IMR-90 (cell line): ENCODE measurements at places on chromosomes 2 and 18. TPM values are rescaled to one million over a fixed set of nuclear protein-coding genes. Genes with fewer than 3 reads are reported as not detected.

GAD1 gene
- total RNA-seq = not detected in 2 replicates

YES1 gene
- total RNA-seq = 62.0 and 96.9 TPM in 2 replicates

CYP27C1 gene
- total RNA-seq = not detected in 2 replicates

MAL gene
- total RNA-seq = not detected in 2 replicates

CSRNP3 gene
- total RNA-seq = 0.56 and 0.72 TPM in 2 replicates

SP140L gene
- 5.4 and 9.2 TPM in 2 replicates for total RNA-seq

G6PC2 gene
- not detected in 2 replicates for total RNA-seq

DAPL1 gene
- total RNA-seq = not detected in 2 replicates

- peak; percentile 30 for DNase-seq
- no peak overlapping the region for H3K4me3 ChIP-seq
- no peak overlapping the region for H3K27ac ChIP-seq
- no peaks in the 10 kb centered on the region for H3K36me3 ChIP-seq
- peaks cover 6% of the 10 kb centered on the region; the same call in 1 of the 2 replicates for H3K27me3 ChIP-seq
- no peaks in the 10 kb centered on the region for H3K4me1 ChIP-seq
These were observed 15.7 kb upstream of the AMMECR1L start for GRCh38 chr2:127901339-127902056.

- no peak overlapping the region for H3K4me3 ChIP-seq
- DNase-seq = no peak
- no peaks in the 10 kb centered on the region for H3K4me1 ChIP-seq
- H3K36me3 ChIP-seq = no peaks in the 10 kb centered on the region
These were observed 73.8 kb downstream of the NEURL3 start for GRCh38 chr2:96431319-96431718.

DNA sequence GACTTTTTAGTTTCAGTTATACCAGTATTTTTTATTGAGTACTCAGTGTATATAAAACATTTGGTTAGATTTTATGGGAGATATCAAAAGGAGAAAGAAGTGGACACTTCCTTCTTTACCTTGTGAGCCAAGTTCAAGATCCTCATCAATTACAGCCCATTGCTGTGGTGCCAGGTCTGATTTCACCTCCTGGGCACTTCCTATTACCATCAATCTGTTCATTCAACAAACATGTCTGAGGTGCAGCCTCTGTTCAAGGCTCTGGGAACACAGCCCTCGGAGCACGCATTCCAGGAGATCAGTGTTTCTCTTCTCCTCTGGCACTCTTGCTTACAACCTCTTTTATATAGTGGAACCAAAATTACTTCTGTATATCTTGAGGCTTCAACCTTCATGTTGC lies 171.4 kb upstream of the ALPP start:
- no peak overlapping the region for H3K27ac ChIP-seq
- no peak overlapping the region for H3K4me3 ChIP-seq
- peaks cover 7% of the 10 kb centered on the region for H3K36me3 ChIP-seq
- no peaks in the 10 kb centered on the region for H3K27me3 ChIP-seq
- no peak for DNase-seq
- no peaks in the 10 kb centered on the region for H3K4me1 ChIP-seq

DNA sequence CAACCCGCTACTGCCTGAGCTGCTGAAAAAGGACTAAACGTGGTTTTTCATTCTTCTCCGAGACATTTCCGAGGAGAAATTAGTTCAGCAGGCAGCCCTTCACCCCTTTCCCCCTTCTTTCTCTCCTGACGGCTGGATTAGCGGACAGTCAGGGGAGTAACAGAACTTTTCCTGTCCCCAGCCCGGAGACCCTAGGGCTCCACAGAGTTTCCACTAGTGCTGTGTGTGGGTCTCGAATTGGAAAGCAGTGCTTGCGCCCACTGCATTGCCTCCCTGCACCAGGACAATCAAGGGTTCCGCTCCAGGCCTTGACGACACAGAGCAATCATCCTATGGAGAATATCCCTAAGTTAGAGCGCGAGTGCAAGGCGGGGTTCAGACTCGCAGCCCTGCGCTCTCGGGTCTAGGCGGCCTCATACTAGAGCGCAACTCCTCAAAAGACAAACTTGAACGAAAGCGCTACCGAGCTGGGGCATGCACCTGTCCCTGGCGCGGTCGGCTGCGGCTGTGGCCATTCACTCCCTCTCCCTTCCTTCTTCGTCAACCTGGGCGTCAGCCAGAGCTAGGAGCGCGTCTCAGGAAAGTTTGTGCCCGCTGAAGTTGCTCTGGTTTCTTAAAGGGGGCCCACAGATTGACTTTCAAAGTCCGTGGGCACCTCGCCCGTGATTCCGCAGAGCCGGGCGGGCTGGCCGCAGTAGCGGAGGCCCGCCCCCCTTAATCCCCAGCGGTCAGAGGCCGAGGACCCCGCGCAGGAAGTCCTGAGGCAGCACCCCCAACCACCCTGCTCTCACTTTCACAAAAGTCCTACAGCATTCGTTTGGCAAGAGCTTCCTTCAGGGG lies 801 bp downstream of the OSR1 start:
- DNase-seq = peak; percentile 57
- peaks cover 16% of the 10 kb centered on the region for H3K4me1 ChIP-seq
- H3K4me3 ChIP-seq = peak overlapping the region; percentile 88
- no peaks in the 10 kb centered on the region for H3K27me3 ChIP-seq
- peak overlapping the region; percentile 84 for H3K27ac ChIP-seq

DNA sequence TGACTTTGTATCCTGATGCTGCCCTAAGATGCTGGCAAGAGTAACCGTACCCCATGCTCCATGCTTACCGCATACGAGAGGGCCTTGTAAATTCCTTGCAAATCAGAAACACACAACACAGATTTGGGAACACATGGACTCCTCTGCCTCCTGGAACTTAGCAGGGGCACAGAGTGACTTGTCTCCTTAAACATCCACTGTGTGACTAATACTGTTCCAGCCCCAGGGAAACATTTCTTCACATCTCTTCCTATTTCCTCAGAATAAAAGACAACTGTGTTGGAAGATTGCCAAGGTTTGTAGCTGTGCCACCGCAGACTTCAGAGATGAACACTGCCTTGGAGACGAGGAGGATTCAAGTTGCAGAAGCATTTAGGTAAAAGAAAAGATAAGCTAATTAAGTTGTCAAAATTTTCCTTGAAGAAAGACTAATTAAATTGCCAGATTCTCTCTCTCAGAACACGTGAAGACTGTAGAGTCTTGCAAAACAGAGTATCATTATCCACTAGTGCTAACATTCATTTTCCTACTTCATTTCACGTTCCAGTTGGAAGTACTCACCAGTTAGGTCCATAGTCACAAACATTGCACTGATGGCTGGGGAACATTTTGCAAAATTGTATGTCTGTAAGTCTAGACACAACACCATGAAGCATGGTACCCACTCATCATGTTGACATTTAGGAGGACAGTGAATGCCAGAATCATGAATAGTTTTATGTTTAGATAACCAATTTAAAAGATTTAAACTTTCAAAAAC lies 188.8 kb downstream of the TSN start:
- no peaks in the 10 kb centered on the region for H3K4me1 ChIP-seq
- H3K4me3 ChIP-seq = no peak overlapping the region
- H3K27me3 ChIP-seq = no peaks in the 10 kb centered on the region
- H3K36me3 ChIP-seq = no peaks in the 10 kb centered on the region
- no peak overlapping the region for H3K27ac ChIP-seq
- DNase-seq = peak; percentile 56

GRCh38 chr18:51562866-51563265 lies 365.4 kb upstream of the MEX3C start:
- H3K4me3 ChIP-seq = no peak overlapping the region
- no peaks in the 10 kb centered on the region for H3K4me1 ChIP-seq
- no peak for DNase-seq
- no peak overlapping the region for H3K27ac ChIP-seq
- H3K27me3 ChIP-seq = no peaks in the 10 kb centered on the region

DNA sequence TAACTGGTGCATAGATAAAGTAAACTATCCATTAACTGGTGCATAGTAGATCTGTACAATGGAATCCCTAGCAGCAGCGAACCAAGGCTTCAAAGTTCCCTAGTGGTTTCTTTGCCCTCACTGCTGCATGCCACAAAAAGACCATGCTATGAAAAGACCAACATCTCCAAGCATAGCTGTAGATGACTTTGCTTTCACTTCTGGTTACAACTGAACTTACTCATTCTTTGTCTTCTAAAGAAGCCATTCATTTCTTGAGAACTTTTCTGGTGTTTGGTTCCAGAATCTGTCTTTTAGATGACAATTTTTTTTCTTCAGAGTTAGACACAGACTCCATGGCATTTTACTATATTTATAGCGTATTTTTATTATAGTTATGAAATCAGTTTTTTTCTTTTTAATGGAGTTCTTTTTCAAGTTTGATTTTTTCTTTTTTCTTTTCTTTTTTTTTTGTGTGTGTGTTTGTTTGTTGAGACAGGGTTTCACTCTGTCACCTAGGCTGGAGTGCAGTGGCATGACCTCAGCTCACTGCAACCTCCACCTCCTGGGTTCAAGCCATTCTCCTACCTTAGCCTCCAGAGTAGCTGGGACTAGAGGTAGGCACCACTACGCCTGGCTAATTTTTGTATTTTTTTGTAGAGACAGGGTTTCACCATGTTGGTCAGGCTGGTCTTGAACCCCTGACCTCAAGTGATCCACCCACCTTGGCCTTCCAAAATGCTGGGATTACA lies 63.6 kb downstream of the SLC35F5 start:
- H3K36me3 ChIP-seq = no peaks in the 10 kb centered on the region
- H3K4me1 ChIP-seq = no peaks in the 10 kb centered on the region
- no peak for DNase-seq
- H3K27me3 ChIP-seq = no peaks in the 10 kb centered on the region
- H3K27ac ChIP-seq = no peak overlapping the region

- no peaks in the 10 kb centered on the region for H3K27me3 ChIP-seq
- H3K4me1 ChIP-seq = no peaks in the 10 kb centered on the region; the same call in 1 of the 2 replicates
- H3K27ac ChIP-seq = no peak overlapping the region
- H3K4me3 ChIP-seq = no peak overlapping the region
- peaks cover 23% of the 10 kb centered on the region for H3K36me3 ChIP-seq
- DNase-seq = no peak
These were observed 130.6 kb downstream of the ZEB2 start for GRCh38 chr2:144389151-144389929.

DNA sequence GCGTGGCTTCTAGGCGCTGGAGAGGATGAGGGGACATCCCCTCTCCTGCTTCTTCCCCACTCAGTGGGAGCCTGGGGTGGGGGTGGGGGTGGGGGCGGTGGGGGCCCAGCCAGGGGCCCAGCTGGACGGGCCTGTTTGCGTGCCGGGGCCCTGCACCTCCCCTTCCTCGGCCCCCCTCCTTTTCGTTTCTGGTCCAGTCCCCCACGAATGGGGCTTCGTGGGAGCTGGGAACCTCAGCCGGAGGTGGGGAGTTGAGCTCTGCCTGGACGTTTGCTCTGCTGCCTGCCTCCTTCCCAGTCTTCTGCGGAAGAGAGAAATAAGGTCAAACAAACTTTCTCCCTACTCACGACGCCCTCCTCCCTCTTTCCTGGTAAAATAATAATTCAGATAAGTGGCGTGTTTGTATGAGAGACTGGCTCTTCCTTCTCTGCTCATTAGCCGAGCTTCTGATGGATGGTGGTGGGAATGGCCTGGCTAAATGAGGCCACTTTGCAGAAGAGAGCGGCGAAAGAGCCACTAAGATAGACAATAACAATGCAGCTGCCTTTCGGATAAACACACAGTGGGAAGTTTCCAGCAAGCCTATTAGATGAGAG lies 782 bp downstream of the MTA3 start:
- H3K4me1 ChIP-seq = peaks cover 11% of the 10 kb centered on the region
- H3K27me3 ChIP-seq = no peaks in the 10 kb centered on the region
- H3K27ac ChIP-seq = peak overlapping the region; percentile 93
- DNase-seq = peak; percentile 12

- no peak overlapping the region for H3K4me3 ChIP-seq
- DNase-seq = no peak
- H3K27ac ChIP-seq = no peak overlapping the region
- H3K27me3 ChIP-seq = no peaks in the 10 kb centered on the region
These were observed 171.6 kb downstream of the TMX3 start for GRCh38 chr18:68543344-68543743.

DNA sequence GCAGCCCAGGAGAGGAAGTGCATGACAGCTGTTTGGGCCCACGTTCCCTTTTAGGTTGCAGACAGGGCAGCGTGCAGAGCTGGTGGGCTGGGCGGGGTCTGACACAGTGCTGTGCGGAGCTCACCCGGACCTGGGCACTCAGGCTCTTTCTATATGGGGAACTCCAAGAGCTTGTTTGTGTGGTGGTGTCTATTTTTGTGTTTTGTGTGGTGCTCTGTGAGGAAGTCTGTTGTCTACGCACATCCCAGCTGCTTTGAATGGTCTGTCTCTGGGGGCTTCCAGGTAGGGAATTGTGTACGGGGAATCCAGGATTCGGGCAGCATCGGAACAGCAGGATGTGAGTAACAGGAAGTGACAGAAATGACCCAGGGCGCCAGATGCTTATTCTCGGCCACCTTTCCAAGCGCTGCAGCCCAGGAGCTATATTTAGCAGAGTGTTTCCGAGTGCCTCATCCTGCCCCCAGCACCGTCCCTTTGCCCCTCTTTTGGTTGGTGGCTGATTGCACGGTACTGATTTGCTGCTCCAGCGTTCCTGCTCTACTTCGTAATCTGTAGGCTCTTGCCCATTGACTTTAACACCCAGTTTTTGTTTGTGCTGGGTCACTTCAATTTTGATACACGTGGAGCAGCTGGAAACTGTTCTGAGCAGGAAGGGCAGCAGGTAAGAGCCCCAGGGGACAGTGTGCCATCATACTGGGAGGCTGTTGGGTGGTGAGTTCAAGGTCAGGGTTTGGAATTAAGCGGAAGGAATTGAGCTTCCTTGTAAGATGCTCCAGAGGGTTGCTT lies 64.7 kb downstream of the DGKD start:
- peak; percentile 57 for DNase-seq
- H3K27ac ChIP-seq = no peak overlapping the region
- H3K27me3 ChIP-seq = no peaks in the 10 kb centered on the region
- peaks cover 31% of the 10 kb centered on the region for H3K4me1 ChIP-seq

DNA sequence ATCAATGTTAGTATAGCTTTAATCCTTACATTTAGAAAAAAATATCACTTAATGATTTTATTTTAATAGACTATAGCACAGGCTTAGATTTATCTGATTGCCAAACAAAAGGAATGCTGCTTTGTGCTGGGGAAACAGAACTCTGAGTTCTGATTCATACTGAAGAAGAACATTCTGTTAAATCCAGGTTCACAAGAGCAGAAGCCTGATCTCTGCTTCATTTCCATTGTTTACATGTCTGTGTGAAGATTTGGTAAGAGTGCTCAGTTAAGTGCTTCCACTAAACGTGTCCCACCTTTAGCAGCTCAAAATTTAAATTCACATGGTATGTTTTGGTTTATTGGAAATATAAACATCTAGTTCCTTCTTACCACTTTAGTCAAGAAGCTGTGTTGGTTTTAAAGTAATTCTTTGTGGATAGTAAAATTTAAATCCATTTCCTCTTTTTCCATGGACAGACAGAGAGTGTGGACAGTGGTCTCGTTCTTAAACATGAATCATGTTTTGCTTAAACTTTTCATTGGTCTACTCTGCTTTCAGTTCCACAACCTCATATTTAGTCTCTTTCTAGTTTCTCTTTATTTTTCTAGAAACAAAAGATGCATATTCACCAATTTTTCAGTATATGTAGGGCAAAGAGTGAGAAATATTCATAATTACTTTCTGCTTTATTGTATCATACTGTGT lies 59.1 kb downstream of the NYAP2 start:
- no peaks in the 10 kb centered on the region for H3K36me3 ChIP-seq
- H3K27ac ChIP-seq = no peak overlapping the region
- H3K4me1 ChIP-seq = no peaks in the 10 kb centered on the region
- no peak overlapping the region for H3K4me3 ChIP-seq
